ENCODE measurements at places on chromosomes 2 and 18.

DNA sequence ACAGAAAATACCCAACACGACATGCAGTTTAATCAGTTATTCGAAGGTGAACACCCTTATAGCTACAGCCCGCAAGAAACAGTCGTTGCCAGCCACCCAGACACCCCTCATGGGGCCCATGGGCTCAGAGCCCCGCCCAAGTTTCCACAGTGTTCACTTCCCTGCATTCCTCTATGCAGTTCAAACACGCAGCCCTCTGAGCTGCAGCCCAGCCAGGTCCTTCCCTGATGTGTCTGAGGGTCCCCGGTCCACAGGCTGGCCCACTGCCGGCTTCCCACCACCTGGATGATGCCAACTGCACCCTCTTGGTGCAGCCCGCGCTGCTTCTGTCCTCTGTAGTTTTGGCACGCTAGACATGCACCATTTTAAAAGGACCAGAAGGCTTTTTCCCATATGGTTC lies 87.4 kb downstream of the ZNF516 start:
- DNase-seq: no peak

DNA sequence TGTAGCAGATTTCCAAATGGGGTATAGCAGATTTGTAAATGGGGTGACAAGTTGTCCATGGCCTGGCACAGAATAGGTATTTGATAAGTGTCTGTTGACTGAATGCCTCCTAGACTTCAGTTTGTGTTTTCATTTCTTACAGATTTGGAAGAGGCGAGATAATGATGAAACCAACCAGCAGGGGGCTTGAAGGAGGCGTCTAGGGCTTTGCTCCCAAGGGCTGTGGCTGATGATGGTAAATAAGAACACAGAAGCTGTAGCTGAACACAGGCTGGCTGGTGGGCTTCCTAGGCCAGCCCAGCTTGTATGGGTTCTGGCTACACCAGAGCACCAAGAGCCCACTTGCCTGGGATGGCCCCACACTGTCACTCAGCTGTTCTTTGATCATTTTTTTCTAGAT lies 19.4 kb downstream of the SFTPB start:
- no peak for DNase-seq

DNA sequence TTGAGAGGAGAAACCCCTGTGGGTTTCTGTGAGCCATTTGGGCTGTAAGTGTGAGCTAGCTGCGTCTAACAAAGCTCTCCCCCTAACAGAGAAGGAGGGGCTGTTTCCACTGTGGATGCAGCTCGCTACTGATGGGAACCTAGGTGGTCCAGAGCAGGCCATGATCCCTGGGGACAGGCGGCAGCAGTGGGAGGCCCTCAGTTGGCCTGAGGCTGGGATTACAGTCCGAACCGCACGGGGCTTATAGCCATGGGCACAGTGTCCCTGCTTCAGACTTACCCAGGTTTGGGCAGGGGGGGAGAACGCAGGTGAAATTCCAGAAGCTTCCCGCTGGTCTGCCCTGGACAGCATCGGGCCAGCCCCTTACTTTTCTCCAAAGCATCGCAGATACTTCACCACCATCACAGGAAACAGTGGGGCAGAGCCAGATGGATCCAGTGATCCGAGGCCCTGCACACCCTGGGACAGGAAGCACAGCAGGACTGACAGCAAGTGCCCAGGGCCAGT lies 139.4 kb downstream of the SEPTIN10 start:
- no peak for DNase-seq

DNA sequence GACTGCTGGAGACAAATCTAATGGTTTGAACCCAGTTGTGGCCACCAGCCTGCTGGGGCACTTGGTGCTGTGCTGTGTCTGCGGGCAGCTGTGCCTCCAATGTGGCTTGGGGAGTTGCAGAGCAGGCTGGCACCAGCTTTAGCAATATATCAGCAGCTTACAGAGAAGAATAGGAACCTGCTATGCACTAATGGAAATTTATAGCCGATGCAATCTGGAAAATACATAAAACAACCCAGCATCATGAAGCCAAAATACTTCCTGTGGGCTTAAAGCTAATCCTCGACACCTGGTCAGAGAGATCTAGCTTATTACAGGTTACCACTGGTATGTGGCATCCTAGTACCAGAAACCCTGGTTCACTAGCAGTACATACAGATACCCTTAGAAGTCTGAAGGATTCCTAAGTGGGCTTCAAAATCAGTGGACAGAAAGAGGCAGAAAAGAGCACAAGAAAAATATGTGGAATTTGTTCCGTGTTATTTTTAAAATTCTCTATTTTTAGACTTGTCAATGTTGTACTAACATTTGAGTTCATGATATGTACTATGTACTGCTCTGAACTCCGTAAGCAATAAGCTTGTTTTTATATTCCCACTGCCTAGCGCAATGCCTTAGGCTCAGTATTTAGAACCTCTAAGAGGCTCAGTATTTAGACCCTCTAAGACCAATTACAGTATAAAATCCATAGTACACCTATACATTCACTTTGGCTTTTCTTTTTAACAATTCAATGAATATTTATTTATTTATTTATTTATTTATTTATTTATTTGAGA lies 194.7 kb downstream of the UXS1 start:
- DNase-seq: no peak

DNA sequence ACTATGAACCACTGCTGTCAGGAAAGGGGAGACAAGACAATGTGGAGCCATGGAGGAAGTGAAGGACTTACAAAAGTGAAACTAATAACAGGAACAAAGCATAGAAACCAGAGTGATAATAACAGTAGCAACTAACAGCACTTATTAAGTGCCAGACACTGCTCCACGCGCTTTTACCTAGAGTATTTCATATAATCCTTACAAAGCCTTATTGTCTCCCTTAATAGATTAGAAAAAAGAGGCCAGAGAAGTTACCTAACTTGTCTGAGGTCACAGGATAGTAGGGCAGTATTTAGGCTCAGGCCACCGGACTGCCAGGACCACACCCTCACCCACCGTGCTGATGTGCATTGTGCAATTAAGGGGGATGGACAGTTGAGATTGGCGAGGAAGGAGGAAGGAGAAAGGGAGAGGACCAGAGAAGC lies 98.6 kb upstream of the NFU1 start:
- no peak for DNase-seq

- no peak for DNase-seq
Observed at GRCh38 chr2:196176142-196176738, 4.9 kb upstream of the STK17B start.

DNA sequence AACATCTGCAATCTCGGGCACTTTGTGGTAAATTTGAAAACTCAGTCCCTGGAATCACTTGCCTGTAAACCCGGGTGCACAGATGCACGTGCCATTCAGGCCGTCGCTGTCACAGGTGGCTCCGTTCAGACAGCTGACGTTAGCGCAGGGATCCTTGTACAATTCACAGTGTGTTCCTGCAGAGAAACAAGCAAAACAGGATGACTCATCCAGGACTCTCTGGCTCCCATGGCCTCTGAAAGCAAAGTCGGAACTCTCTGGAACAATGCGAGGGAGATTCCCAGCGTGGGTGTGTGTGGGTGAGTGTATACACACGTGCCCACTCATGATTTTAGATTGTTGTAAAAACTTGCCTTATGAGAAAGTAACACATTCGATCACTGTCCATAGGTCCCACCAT lies 136.1 kb upstream of the PID1 start:
- no peak for DNase-seq

DNA sequence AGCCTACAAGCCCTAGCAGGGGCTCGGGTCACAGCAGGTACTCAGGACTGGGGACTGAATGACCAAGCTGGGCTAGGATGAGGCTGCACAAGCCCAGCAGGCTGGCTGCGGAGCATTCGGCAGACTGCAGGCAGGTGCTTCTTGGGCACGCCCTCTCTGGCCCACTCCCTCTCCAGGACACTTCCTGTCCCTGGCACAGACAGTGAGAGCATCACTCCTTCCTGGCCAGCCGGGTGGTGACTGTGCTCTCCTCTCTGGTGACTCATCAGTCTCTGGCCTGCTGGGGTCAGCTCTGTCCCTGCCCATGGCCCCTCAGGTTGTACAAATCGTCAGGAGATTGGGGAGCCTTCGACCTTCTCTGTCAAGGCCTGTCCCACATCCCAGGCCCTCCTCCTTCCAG lies 22.5 kb downstream of the C1QL2 start:
- no peak for DNase-seq

GRCh38 chr2:64463781-64464180 lies 9.8 kb downstream of the LGALSL start:
- no peak for DNase-seq

DNA sequence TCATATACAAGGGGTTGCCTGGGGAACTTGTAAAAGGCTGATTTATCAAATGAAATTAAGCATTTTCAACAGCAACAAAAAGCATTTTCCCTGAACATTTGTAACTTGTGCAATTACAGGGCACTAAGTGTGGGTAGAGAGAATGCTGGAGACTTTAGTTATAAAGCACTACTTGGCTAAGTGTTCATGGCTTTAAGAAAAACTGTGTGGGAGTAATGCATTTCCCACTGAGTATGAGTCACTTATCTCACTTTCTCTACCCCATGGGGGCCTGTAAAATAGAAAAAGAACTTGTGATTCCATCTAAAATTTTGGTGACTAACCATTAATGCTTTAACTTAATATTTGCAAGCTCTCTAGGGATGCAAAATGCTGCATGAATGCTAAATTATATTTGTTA lies 193.4 kb downstream of the CCDC102B start:
- peak; percentile 6 for DNase-seq

GRCh38 chr2:240986787-240987411 lies 11.5 kb upstream of the SNED1 start:
- DNase-seq: peak; percentile 74

DNA sequence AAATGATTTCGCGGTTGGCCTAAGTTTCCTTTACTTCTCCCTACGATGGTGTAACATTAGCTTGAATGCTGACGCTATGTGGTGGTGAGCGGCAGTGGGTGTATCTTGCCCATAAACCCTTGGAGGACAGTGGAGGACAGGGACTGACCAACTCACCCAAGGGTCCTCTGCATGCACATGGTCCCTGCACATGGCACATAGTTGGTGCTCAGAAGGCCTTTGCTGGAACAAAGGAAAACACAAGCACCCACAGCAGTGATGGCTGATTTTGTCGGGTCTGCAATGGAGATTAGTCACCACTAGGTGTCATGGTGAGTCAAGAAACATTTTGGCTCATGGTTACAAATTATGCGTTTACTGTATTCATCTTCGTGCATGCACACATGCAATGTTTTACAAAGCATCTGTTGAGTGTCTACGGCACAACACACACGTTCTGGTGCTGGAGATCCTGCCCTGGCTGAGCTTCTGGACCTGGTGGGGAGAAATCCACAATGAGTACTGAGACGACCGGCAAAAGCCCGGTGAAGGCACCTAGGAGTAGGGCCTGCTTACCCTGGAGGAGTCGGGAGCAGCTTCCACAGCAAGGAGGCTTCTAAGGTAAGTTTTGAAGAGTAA lies 44.0 kb downstream of the PDCL3 start:
- DNase-seq: no peak
